Fibroblast of skin of right biceps (primary cell): ENCODE measurements at places on chromosomes 4 and X.

- DNase-seq: peak; percentile 24
Observed at GRCh38 chr4:47646372-47646771, 161.3 kb downstream of the ATP10D start.

- DNase-seq: no peak
Observed at GRCh38 chr4:84500386-84501201, 1.5 kb upstream of the NKX6-1 start.

GRCh38 chr4:47483745-47484144 lies 1.3 kb upstream of the ATP10D start:
- DNase-seq: no peak

GRCh38 chr4:111573386-111573785 lies 571.9 kb upstream of the FAM241A start:
- DNase-seq: no peak

GRCh38 chrX:19065535-19065934 lies 56.7 kb downstream of the ADGRG2 start:
- DNase-seq: no peak

DNA sequence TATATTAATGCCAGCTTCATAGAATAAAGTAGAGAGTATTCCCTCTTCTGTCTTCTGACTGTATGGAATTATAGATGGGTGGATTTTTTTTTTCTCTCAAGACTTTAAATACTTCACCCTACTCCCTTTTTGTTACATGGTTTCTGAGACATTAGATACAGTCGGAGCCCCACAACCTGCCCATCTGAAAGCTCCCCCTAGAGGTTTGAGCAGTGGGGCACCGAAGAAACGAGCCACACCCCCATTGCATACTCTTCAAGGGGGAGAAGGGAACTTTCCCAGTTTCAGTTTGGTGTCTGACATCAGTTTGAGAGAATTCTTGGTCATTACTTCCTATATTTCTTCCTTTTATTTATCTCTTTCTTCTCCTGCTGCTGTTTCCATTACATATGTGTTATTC lies 437.6 kb upstream of the AGA start:
- DNase-seq: no peak

DNA sequence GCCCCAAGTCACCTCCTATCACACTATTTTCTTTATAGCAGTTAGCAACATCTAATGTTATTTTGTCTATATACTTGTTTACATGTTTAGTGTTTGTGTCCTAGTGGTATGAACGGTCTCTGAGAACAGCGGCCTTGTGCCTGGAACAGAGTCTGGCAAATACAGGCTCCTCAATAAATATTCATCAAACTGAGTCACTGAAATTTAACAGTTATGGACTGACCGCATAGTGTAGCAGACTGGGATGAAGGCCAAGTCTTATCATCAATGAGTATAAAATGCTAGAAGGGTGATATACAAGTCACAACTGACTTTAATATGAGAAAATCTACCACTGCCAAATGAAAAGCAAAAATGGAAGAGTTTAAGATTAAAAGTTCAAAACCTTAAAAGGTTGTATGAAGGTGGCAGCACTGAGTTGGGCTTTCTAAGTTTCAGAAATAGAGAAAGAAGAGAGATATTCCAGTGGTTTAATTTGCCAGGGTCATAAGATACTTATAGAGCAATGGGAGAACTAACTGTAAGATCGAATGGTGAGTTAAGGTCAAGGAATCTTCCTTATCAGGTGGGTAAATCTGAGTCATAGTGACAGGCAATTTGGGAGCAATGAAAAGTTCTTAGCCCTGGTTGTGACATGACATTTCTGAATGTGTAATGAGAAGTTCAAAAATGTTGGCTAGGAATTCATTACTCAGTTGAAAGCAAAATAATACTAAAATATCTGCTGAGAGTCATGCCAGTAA lies 34.9 kb downstream of the ELOVL6 start:
- peak; percentile 92 for DNase-seq

- no peak for DNase-seq
Observed at GRCh38 chrX:129747533-129747932, 8.8 kb downstream of the XPNPEP2 start.

- DNase-seq: peak; percentile 62
Observed at GRCh38 chr4:17817027-17817426, 6.2 kb downstream of the NCAPG start.

DNA sequence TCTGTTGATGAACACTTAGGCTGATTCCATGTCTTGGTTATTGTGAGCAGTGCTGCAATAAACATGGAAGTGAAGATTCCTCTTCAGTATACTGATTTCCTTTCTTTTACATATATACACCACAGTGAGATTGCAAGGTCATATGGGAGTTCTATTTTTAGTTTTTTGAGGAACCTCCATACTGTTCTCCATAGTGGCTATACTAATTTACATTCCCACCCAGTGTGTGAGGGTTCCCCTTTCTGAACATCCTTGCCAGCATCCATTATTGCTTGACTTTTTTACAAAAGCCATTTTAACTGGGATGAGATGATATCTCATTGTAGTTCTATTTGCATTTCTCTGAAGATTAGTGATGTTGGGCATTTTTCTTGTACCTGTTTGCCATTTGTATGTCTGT lies 80.5 kb upstream of the GALNT7 start:
- DNase-seq: no peak

DNA sequence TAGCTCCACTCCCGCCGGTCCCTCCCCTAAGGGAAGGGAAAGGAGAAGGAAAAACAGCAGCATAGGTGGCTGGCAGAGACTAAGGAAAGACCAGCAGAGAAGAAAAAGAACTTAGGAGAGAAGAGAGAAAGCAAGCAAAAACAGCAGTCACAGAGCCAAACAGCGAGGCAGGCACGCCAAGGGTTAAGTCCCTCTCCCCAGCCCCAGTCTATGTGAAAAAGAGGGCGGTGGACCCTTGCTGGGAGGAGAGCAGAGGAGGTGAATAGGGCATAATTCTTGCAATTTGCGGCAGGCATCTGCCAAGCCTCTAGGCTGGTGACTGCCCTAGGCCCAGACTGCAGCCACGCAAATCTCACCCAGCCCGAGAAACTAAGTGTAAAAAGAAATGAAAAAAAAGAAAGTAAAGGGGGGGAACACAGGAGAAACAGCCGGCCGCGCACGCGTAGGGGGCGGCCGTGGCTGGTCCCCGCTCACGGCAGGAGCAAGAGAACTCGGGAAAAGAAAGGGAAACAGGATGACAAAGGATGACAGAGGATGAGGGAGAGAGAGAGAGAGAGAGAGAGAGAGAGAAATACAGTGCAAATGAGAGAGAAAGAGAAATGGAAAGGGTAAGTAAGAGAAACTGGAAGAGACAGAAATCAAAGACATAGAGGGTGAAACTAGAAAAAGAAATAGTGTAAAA lies 48.6 kb downstream of the MAGEA9 start:
- DNase-seq: peak; percentile 26

DNA sequence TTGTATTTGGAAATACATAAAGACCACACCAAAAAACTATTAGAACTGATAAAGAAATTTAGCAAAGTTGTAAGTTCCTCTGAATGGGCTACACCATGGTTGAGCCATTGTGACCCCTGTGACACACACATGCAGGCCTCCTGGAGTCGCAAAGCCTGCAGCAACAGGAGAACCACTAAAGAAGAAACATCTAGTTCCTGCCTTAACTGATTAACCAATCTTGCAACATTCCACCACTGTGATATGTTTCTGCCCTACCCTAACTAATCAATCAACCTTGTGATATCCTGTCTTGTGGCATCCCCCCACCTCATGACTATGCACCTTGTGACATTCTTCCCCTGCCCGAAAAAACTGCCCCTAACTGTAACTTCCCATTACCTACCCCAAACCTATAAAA lies 401.8 kb downstream of the PRDM5 start:
- DNase-seq: no peak

DNA sequence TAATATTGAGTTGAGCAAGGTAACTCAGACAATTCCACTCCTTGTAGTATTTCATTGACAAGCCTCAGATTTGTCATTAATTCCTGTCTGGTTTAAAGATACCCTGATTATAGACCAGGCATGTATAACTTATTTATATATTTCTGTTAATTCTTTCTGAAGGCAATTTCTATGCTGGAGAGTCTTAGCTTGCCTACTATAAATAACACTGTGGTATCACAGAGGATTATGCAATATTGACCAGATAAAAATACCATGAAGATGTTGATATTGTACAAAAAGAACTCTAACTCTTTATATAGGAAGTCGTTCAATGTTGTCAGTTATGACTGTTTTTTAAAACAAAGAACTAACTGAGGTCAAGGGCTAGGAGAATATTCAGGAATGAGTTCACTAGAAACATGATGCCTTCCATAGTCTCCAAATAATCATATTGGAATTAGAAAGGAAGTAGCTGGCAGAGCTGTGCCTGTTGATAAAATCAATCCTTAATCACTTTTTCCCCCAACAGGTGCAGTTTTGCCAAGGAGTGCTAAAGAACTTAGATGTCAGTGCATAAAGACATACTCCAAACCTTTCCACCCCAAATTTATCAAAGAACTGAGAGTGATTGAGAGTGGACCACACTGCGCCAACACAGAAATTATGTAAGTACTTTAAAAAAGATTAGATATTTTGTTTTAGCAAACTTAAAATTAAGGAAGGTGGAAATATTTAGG lies 821 bp downstream of the CXCL8 start:
- no peak for DNase-seq

DNA sequence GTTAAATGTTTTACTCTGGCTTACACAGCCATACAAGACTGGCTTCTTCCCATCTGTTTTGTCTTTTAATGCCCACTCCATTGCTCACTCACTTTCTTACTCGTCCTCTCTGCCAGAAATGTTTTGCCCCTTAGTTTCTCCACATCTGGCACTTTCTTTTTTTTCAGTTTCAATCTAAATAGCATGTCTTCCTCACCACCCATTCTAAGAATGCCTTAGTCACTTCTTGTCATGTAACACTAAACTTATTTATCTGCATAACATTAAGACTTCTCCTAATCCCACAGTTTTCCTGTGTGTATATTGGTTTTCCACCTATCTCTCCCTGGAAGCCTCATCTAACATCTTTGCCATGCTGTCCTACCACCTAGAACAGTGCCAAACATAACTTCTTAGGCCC lies 119.3 kb downstream of the ADAMTS3 start:
- DNase-seq: peak; percentile 15

DNA sequence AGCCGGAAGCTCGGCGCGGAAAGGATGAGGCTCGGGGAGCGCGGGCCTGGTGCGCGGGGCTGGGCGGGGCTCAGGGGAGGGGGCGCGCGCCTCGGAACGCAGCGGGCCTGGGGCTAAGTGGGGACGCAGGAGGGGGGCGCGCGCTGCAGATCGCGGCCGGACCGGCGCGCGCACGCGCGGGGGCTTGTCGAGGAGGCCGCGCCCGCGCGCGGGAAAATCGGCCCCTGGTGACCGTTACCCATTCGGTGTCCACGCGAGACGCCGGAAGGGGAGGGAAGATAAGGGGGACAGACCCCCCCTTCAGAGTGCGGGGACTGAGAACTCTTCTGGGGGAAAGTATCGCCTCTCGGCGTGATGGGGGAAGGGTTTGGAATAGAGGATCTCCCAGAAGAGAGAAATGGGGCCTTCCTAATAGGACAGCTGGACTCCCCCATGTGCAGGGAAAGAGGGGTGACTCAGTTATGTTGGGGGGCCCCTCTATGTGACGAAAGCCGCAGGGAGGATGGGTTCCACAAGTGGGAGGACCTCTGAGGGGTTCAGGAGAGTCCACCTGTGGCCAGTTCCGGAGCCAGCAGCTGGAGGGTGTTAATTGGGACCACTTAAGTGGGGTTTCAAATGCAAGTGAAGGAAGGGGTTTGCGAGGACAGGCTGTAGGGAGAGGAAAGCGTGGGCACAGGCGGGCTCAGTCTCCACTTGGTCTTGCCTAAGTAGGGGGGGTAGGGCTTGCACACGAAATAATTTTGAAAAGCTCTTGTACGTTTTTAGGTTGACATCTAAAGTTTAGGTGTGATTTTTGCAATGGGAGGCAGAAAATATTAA lies 584 bp downstream of the SUV39H1 start:
- DNase-seq: peak; percentile 59
